ENCODE measurements at places on chromosomes 6 and 20.

DNA sequence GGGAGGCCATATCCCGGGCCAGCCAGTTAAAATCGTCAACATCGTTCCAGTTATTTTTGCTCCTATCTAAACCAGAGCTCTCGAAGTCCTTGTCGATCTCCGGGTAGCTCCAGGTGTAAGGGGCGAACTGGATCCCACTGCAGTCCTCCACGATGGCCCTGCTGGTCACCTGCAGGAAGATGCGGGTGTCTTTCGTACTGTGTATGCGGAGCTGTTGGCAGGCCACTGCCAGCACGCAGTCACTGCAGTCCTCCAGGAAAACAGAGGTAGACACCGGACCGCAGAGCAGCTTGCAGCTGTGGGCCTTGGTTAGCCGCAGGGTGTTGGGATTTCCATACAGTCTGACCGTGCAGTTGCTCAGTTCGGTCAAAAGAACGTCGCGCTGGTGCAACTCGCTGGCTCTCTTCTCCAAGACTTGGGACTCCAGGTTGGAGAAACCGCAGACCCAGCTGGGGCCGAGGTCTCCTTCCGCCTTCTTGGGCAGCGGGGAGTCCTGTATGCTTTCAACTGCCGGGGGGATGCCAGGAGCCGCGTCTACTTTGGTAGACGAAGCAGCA is 742 bp downstream of the TBCC start:
- no peak for DNase-seq

GRCh38 chr6:136012198-136012887 is 160.8 kb downstream of the PDE7B start:
- peak; percentile 96 for DNase-seq

GRCh38 chr6:35725721-35726438 is 11.0 kb upstream of the ARMC12 start:
- DNase-seq = no peak

DNA sequence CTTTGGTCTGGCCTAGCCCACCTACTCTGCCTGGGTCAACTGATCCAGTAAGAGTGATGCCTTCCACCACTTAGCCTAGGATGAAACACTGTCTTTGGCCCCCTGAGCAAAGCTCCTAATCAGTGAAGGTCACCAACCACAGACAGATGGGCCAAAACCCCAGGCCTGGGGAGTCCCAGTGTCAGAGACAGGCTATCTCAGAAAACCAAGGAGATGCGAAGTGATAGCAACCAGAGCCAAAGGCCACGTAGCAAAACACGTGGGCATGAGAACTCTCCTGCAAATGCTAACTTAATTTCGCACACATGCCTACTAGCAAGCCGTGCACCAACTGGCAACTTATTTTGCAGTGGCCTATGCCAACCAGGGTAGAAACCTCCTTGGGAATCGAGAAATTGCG is 29.1 kb downstream of the AGPAT4 start:
- DNase-seq = no peak

DNA sequence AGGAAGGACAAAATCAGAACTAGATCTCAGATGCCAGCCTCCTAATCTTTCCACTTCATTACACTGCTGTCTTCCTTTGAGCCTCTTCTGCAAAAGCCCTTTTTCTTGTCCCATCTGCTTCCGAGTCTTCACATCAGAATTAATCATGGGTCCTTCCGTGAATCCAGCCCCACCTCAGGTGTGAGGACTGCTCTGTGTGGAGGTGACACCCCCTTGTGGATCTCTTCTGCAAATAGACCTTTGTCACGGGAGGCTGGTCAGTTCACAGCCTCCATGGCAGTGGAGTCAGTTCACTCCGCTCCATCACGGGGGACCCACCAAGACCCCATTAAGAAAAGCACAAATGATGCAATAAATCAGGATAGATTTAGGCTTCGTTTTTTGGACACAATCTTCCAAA is 171.1 kb downstream of the ADAT2 start:
- peak; percentile 43 for DNase-seq

- DNase-seq = peak; percentile 46
Measured at GRCh38 chr6:141552463-141552862, 580.3 kb upstream of the GJE1 start.

- peak; percentile 49 for DNase-seq
Measured at GRCh38 chr6:4776493-4777393, 539 bp downstream of the CDYL start.

DNA sequence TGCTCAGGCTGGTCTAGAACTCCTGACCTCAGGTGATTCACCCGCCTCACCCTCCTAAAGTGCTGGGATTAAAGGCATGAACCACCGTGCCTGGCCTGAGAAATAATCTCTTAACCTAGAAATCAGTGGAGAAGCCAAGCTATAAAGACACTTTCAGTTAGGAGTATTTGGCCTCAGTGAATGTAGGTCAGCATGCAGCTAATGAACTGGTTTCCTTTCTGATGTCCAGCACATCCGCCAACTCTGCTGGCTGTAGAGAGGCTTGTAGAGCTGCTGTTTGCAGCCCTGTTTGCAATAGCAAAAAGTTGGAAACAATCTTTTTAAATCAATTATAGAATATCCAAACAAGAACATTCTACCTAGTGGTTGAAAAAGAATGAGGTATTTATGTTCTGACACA is 42.4 kb upstream of the ELOVL5 start:
- DNase-seq = no peak

- DNase-seq = no peak
Measured at GRCh38 chr6:149254253-149254652, 63.3 kb upstream of the TAB2 start.

DNA sequence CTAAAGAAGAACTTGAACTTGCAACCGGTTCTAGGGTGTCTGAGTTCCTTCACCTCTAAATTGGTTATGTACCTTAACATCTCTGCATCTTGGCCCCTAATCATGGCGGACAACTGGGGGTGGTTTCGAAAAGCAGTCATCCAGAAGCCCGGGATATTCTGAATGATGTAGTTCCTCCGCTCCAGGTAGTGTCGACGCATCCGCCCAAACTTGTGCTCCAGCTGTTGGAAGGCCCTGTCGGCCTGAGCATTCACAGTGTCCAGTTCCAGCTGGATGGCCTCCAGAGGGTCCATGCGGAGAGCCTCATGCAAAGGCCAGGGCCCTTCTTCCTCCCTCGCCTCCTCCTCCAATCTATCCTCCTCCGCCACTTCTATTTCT is 887 bp downstream of the TSPYL1 start:
- no peak for DNase-seq

DNA sequence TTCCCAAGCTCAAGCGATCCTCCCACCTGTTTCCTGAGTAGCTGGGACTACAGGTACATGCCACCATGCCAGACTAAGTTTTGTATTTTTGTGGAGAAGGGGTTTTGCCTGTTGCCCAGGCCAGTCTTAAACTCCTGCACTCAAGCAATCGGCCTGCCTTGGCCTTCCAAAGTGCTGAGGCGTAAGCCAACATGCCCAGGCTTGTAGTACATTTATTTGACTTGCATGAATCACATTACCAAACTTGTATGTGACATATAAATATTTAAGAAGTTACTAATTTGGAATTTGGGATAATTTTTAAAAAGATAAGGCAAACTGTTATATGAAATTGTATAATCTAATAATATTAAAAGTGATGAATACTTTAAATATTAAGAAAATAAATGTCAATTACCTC is 157.6 kb downstream of the MCHR2 start:
- DNase-seq = no peak

GRCh38 chr6:66935612-66936011 is 1228.6 kb upstream of the EYS start:
- DNase-seq = no peak

GRCh38 chr6:101268541-101268940 is 125.0 kb upstream of the GRIK2 start:
- peak; percentile 9 for DNase-seq

- peak; percentile 79 for DNase-seq
Measured at GRCh38 chr6:74447013-74447412, 751.0 kb downstream of the CD109 start.

DNA sequence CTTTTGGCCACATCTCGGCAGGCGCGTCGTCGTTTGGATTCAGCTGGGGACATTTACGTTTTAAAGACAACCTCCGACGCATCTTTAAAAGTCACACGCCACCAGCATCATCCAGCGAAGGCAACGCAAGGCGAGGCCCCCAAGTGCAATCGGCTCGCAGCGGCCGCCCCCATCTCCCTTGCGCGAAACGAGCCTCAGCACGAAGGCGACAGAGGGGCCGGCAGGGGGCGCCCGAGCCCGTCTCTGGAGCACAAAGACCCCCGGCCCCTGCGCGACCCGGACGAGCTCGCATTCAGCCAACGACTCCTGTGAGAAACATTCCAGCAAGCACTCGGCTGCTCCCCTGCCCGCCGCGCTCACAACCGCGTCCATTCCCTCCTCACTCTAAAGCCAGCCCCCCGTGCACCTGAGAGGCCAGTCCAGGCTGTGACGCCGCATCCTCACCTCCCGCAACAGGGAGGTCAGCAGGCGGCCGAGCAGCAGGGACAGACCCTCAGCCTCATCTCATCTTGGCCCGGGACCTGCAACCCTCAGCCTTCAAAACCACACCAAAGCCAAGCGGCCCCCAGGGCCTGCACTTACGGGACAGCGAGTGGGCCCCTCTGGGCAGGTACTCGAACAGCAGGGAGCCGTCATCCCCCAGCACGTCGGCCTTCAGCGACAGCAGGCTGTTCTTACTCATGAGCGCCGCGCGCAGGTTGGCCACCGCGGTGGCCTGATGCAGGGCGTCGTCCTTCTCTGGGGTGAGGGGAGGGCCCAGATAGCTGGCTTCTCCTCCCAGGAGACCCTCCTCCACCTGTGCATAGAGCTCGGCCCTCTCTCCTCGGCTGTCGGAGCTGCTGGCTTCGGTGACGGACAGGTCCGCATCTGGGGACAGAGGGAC is 35.8 kb downstream of the SLC2A4RG start:
- peak; percentile 50 for DNase-seq

DNA sequence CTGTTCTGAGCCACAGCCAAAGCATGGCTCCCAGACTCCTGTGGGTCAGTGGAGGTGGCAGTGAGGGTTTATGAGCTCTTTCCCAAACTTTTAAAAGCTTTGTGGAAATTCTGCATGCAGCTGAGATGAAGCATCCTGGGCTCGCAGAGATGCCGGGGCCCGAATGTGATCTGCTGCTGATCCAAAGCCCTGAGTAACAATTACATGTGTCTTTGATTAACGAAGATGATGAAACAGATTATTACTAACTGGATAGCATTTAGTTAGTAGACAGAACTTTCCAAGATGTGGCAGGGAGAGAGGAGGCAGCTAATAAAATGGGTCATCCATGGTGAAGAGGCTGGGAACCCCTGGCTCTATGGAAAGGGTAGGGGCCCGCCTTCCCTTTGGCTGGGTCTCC is 43.9 kb upstream of the MDFI start:
- peak; percentile 78 for DNase-seq

DNA sequence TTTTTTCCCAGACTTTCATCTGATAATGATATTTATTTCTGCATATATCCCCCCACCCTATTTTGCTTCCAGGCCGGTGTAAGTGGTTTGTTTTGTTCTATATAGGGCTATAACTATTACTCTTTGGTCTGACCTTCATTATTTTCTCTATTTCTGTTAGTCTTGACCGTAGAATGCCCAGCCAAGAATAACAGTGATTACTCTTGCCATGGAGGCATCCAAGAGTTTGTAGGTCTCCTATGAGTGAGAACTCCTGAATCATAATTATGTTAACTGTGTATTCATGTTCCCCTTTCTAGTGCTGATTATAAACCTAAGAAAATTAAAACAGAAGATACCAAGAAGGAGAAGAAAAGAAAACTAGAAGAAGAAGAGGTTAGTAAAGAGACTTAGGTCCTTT is 52.2 kb downstream of the TOP1 start:
- no peak for DNase-seq

GRCh38 chr6:35730745-35731413 is 6.0 kb upstream of the ARMC12 start:
- DNase-seq = no peak

DNA sequence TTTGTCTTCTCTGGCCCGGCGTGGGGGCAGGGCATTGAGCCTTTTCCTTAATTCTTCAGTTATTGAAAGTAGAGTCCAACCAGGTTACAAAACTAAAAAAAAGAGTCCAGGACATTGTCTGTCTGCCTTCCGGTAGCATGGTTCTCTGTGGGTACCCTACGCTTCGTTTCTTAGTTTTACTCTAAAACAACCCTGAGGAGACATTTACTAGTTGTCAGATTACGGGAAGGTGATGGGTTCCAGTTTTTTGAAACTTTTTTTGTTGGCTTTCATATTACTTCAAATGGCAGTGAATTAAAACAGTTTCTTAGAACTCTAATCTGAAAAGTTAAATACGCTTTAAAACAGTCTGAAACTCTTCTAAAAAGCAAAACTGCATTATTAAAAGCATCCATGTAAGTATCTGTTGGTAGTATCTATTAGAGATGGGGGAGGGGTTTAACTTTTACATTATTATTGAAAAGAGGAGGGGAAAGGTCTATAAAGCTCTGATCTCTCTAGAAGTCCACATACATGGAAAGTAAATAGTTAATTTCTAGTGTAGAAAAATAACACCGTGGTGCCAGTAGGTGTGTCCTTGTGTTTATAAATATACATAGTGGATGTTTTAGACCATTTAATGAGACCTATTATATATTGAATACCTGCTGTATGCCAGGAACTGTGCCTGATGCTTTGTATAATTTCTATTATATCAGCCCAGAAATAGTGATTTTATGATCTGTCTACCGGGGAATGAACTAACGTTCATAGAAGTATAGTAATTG is 2.2 kb downstream of the BICRAL start:
- no peak for DNase-seq

DNA sequence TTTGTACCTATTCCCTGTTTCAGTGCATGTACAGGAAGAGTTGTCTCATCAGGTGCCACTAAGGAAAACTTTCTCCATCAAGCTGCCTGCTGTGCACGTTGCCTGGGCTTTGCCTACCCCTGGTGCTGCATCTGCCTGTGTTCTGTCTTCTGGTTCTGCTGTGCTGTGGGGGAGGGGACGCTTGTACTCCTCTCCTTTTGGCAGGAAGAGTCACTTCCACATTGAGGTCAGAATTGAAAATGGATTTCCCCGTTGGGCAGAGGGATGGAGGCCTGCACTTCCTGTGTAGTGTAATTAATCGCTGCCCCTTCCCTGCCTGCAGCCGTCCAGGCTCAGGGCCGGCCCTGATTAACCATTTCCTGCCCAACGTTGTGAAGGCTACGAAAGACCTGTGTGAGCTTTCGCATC is 153.3 kb downstream of the SCML4 start:
- peak; percentile 58 for DNase-seq

GRCh38 chr6:32816746-32817204 is at the start of gene HLA-DOB:
HLA-DOB (minus strand) TSS chr6:32817002; CDS start chr6:32816951, 51 bp downstream.
- DNase-seq = no peak
